ENCODE measurements at places on chromosomes 1 and 21.

- DNase-seq: no peak
These were observed 52.1 kb downstream of the SUSD4 start for GRCh38 chr1:223311826-223312225.

DNA sequence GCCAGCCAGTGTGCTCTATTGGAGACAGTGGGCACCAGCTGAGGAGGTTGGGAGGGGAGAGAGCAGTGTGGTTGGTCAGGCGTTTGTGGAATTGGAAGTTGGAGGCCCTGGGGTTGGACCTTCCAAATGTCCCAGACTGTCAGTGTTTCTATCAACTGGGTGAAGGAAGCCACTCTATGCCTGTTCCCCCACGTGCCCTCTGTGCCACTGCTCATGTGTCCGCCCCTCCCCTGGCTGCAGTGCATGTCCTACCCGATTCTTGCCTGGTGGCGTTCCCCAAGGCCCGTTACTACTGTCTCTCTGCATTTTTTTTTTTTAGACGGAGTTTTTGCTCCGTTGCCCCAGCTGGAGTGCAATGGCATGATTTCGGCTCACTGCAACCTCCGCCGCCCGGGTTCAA, 21.1 kb downstream of the ADORA1 start:
- no peak for DNase-seq

- DNase-seq: no peak
These were observed 1.3 kb upstream of the INPP5B start for GRCh38 chr1:37948166-37948565.

- no peak for DNase-seq
These were observed 264.1 kb downstream of the SRGAP2C start for GRCh38 chr1:121448851-121449250.

Measured in stimulated activated CD4-positive, alpha-beta T cell treated with anti-CD3 and anti-CD28 coated beads, Interleukin-2, amount 100 ng/mL, for 4 hours (primary cell).